Endothelial cell of umbilical vein (primary cell): ENCODE measurements at places on chromosomes 6 and 20. TPM values are rescaled to one million over a fixed set of nuclear protein-coding genes. Genes with fewer than 3 reads are reported as not detected.

The SCUBE3 gene
- total RNA-seq = 0.62 and 1.5 TPM in 2 replicates

The SLC2A10 gene
- total RNA-seq = 11.1 and 11.2 TPM in 2 replicates

DNA sequence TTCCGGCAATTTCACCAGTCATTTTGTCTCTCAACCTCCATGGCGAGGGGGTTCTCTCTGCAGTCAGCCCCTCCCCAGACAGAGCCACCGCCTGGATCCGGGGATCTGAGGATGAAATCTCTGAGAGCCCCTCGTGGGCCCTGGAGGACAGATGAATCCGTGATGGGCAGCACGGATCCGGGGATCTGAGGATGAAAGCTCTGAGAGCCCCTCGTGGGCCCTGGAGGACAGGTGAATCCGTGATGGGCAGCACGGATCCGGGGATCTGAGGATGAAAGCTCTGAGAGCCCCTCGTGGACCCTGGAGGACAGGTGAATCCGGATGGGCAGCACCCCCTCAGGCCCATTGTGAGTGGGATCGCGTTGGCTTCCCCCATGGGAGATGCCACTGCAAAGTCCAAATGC, 106.5 kb downstream of the DACT2 start:
- no peaks in the 10 kb centered on the region for H3K27me3 ChIP-seq
- H3K27ac ChIP-seq = no peak overlapping the region
- DNase-seq = no peak
- no peaks in the 10 kb centered on the region for H3K36me3 ChIP-seq

GRCh38 chr6:156698239-156699016, 78.8 kb upstream of the ARID1B start:
- no peak overlapping the region for H3K4me3 ChIP-seq
- no peak overlapping the region for H3K27ac ChIP-seq
- no peak for DNase-seq
- peaks cover 2% of the 10 kb centered on the region for H3K27me3 ChIP-seq

DNA sequence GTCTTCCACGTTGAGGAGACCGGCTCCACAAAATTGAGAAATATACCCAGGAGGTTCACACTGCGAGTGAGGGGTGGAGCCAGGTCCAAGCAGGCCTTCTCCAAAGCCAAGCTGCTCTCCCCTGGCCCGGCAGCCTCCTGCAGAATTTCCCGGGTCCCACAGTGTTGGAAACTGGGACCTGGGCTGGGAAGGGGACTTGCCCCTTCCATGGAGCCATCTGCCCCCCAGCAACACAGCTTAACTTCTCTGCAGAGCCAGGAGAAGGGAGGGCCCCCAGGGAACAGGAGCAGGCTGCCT, 35.4 kb downstream of the MDFI start:
- H3K27ac ChIP-seq = no peak overlapping the region
- no peak overlapping the region for H3K4me3 ChIP-seq
- H3K4me1 ChIP-seq = no peaks in the 10 kb centered on the region
- H3K36me3 ChIP-seq = no peaks in the 10 kb centered on the region

DNA sequence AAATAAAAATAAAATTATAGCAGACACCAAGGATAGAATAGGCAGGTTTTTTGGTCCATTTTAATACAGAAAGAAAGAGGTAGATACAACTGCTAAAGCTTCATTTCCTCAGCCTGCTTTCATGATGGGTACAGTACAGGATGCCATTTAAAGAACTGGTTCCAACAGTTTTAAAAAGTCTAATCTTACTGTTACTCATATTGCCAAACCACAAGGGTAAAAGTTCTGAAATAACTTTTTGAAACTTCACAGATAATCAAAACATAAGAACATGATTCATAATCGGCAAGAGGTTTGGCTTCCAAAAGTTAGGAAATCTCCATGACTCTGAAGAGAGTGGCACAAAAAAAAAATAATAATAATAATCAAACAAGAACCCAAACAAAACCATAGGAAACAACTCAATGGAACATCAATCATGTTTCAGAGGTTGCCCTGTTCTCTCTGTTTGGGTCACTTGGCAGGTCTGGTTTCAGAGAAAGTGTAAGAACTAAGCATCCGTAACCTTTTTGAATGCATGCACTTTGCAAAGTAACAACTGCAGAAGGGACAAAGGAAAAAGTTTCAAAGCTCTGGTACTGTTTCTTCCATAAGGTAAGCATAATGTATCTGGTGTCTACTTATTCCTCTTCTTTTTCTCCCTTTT, 79.7 kb downstream of the SMLR1 start:
- H3K4me3 ChIP-seq = no peak overlapping the region
- DNase-seq = peak; percentile 20
- no peak overlapping the region for H3K27ac ChIP-seq
- no peaks in the 10 kb centered on the region for H3K27me3 ChIP-seq
- H3K36me3 ChIP-seq = no peaks in the 10 kb centered on the region

DNA sequence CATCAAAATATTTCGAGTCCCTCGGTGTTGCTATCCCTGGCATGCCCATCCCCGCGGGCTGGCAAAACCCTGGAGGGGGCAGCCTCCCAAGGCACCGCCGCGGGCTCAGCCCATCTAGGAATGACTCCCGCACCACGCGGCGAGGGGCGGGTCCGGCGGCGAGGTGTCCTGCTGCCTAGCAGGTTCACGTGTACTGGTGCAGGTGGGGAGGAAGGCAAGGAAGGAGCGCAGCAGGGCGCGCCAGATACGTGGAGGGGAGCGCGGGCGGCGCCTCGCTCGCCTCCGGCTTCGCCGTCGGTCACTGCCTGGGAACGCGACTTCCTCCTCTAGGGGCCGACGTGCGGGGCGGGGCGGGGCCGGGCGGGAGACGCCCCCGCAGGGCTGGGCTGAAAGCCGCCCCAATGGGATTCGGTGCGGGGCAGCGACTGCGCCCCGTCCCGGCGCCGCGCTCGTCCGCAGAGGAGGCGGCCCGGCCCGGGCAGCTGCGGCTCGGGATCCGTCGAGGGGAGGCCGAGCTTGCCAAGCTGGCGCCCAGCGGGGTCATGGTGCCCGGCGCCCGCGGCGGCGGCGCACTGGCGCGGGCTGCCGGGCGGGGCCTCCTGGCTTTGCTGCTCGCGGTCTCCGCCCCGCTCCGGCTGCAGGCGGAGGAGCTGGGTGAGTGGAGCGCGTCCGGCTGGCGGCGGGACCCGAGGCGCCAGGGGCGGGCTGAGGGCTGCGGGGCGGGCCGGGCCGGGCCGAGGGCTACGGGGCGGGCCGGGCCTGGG, at the start of gene DCBLD1:
Gene DCBLD1, plus strand, starts transcription at position 435 of the 764 bp plus-strand sequence. Its CDS starts 108 bp downstream, at position 543.
- H3K4me3 ChIP-seq = peak within 1 kb of the TSS; percentile 53
- H3K36me3 ChIP-seq = peaks cover 3% of the 10 kb centered on the region
- peak within 1 kb of the TSS; percentile 92 for H3K27ac ChIP-seq

The GRIK2 gene
- not detected in 2 replicates for total RNA-seq

DNA sequence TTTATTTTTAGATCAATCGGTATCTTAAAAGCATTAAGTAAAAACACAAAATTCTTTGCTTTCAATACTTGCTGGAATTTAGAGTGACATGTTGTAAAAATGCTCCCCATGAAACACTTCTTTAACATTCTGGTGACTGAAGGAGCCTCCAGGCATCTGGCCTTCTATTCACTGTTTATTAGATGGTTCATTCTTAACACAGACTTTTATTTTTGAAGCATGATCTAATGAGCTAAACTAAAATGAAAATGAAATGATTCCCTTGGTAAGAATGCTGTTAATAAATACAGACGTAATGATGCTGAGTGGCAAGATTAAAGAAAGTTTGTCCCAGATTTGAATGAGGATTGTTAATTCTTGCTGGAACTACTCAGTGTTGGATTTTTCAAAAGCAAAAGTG, 698.4 kb downstream of the TENT5A start:
- no peaks in the 10 kb centered on the region for H3K4me1 ChIP-seq
- no peak for DNase-seq
- H3K36me3 ChIP-seq = no peaks in the 10 kb centered on the region
